ENCODE measurements at places on chromosomes 7 and 10. TPM values are rescaled to one million over a fixed set of nuclear protein-coding genes. Genes with fewer than 3 reads are reported as not detected.

The ZNF485 gene
- 5.7 TPM for total RNA-seq

The FAM241B gene
- total RNA-seq, result 10.2 TPM

The CCL26 gene
- total RNA-seq, result not detected

The RELN gene
- total RNA-seq, result not detected

The RPS24 gene
- total RNA-seq, result 1,651 TPM

The HMX2 gene
- total RNA-seq, result not detected

The GRK5 gene
- 25.3 TPM for total RNA-seq

The GRM3 gene
- total RNA-seq, result not detected

The IRF5 gene
- 21.2 TPM for total RNA-seq

The SORCS1 gene
- not detected for total RNA-seq

The TMEM196 gene
- total RNA-seq, result not detected

The CASP7 gene
- 20.7 TPM for total RNA-seq

The CLRN3 gene
- not detected for total RNA-seq

The PLXNA4 gene
- total RNA-seq, result 0.15 TPM

The DDX50 gene
- total RNA-seq, result 55.0 TPM

The CLDN4 gene
- total RNA-seq, result not detected

The LIPF gene
- not detected for total RNA-seq

The OR13A1 gene
- total RNA-seq, result not detected

The NKX1-2 gene
- total RNA-seq, result not detected

The NME8 gene
- not detected for total RNA-seq

The ENTPD1 gene
- total RNA-seq, result 26.3 TPM

The CXCL12 gene
- total RNA-seq, result not detected

The CTTNBP2 gene
- total RNA-seq, result not detected

The PRR15 gene
- not detected for total RNA-seq

The MTPN gene
- 119 TPM for total RNA-seq

The EPO gene
- total RNA-seq, result not detected

The A1CF gene
- not detected for total RNA-seq

The ACTL6B gene
- not detected for total RNA-seq

The OR6B1 gene
- not detected for total RNA-seq

The SEMA3A gene
- 0.34 TPM for total RNA-seq

The SERPINE1 gene
- 0.36 TPM for total RNA-seq

The H2BK1 gene
- not detected for total RNA-seq

The CHAT gene
- total RNA-seq, result 0.54 TPM

The GARS1 gene
- total RNA-seq, result 234 TPM

The SIRT1 gene
- total RNA-seq, result 27.4 TPM

The ZNF853 gene
- total RNA-seq, result 0.42 TPM

The CALCR gene
- not detected for total RNA-seq

The HOGA1 gene
- total RNA-seq, result not detected

The ASL gene
- 36.6 TPM for total RNA-seq

The C1GALT1 gene
- total RNA-seq, result 41.4 TPM

All from activated T-helper 1 cell treated with anti-CD3 and anti-CD28 coated beads, Interleukin-12 subunit alpha, Interleukin-12 subunit beta, Interleukin-2, Interleukin-4 antibody, amounts not matched to agents 30 ng/mL and 10 ng/mL and 1 ng/mL, durations not matched to agents 14 hours and 24 hours and 36 hours (primary cell).